ENCODE measurements at places on chromosomes 1 and 21. TPM values are rescaled to one million over a fixed set of nuclear protein-coding genes. Genes with fewer than 3 reads are reported as not detected.

FCRL1 gene
- 0.47 TPM for total RNA-seq

RCSD1 gene
- 11.0 TPM for total RNA-seq

- H3K27ac ChIP-seq, result peak overlapping the region; percentile 96
- no peaks in the 10 kb centered on the region for H3K27me3 ChIP-seq
- peaks cover 41% of the 10 kb centered on the region for H3K4me1 ChIP-seq
- no peaks in the 10 kb centered on the region for H3K36me3 ChIP-seq
- no peak overlapping the region for H3K4me3 ChIP-seq
Observed at GRCh38 chr1:156123356-156124196, 9.1 kb downstream of the LMNA start.

DNA sequence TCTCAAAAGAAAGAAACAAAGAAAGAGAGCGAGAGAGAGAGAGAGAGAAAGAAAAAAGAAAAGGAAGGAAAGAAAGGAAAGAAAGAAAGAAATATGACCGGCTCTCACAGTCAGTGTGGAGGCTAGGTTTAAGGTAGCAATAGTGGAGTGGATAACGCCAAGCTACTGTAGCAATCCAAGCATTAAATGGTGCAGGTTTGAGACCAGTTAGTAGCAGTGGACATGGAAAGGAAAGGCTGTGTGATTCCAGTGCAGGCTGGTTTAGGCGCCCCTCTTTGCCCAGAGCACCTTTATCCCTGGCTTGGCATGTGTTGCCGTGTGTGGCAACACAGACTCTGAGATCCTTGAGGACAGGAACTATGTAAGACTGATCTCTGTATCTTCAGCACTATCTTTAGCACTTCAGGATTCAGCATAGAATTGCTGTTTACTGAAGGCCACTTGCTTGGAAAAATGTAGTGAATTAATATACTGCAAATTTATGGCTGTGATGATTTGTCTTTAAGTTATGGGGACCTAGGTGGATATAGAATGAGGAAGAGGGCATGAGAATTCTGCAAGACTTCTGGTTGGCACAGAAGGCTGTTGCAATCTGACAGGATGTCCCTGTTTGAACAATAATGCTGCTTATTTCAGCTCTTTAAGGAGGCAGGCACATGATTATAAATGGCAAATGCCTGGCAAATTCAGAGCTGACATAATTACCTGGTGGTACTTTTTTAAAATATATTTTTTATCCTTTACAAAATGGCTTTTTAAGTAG lies 10.8 kb upstream of the OSBPL9 start:
- H3K36me3 ChIP-seq, result no peaks in the 10 kb centered on the region
- DNase-seq, result no peak
- H3K4me3 ChIP-seq, result no peak overlapping the region
- no peaks in the 10 kb centered on the region for H3K27me3 ChIP-seq

DNA sequence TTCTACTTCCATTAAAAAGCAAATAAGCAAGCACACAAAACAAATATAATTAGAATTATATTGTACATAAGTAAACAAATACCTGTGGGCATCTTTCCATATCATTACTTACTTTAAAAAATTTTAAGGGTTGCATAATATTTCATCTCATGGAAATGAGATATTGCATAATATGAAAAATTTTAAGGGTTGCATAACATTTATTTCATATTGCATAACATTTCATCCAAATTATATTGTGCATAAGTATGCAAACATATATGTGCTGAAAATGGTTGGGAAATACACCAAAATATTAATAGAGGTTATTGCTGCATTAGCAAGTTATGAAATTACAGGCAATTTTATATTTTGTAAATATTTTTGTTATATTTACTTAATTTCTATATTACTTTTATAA lies 213.7 kb downstream of the KCNH1 start:
- H3K27ac ChIP-seq, result no peak overlapping the region
- no peaks in the 10 kb centered on the region for H3K36me3 ChIP-seq
- H3K4me3 ChIP-seq, result no peak overlapping the region

AJAP1 gene
- total RNA-seq, result 0.35 TPM

- no peak for DNase-seq
- no peaks in the 10 kb centered on the region for H3K27me3 ChIP-seq
- no peak overlapping the region for H3K4me3 ChIP-seq
- H3K27ac ChIP-seq, result no peak overlapping the region
Observed at GRCh38 chr1:213345621-213346020, 294.6 kb downstream of the RPS6KC1 start.

DAB1 gene
- total RNA-seq, result 75.3 TPM

IPO13 gene
- total RNA-seq, result 9.1 TPM

DNA sequence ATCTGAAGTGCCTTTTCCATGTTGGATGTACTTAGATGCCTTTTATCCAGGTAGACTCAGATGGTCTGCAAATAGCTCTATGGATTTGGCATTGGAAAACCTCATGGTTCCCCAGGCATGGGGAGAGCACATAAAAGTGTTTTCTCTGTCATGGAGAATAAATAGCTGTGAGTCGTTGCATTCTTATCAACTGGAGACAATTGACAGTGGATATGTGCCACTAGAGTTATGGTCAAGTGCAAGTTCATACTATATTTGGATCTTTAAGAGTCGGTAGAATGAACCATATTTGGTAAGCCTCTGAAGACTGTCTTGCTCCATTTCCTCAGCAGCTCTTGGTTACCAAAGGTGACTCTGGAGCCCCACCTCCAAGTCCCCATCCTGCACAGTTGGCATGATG lies 83.7 kb downstream of the ROR1 start:
- DNase-seq, result no peak
- no peak overlapping the region for H3K27ac ChIP-seq
- H3K4me1 ChIP-seq, result no peaks in the 10 kb centered on the region
- H3K36me3 ChIP-seq, result no peaks in the 10 kb centered on the region
- no peak overlapping the region for H3K4me3 ChIP-seq
- no peaks in the 10 kb centered on the region for H3K27me3 ChIP-seq

- no peak for DNase-seq
- no peak overlapping the region for H3K4me3 ChIP-seq
- H3K36me3 ChIP-seq, result no peaks in the 10 kb centered on the region
- H3K27ac ChIP-seq, result no peak overlapping the region
- H3K27me3 ChIP-seq, result no peaks in the 10 kb centered on the region
Observed at GRCh38 chr1:224541901-224542630, 74.1 kb upstream of the CNIH3 start.

OPRD1 gene
- not detected for total RNA-seq

DNA sequence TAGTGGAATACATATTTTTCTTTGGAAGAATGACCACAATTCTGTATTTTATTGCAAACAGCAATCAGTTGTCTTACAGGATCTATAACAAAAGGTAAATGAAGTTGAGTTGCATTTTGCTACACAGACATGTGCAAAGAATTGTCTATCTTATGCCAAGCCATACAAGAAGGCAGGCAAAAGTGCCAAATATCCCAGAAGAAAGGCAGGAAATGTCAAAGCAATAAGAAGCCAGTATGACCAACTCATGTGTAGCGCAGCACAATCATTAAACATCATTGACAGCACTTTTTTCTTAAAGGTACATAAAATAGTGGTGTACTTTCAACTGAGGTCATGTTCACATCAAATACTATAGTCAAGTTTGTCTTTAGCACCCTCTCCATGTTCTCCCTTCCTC lies 42.7 kb downstream of the NIBAN1 start:
- no peaks in the 10 kb centered on the region for H3K27me3 ChIP-seq
- no peak overlapping the region for H3K4me3 ChIP-seq
- H3K27ac ChIP-seq, result no peak overlapping the region
